ENCODE measurements at places on chromosomes 2 and 18. TPM values are rescaled to one million over a fixed set of nuclear protein-coding genes. Genes with fewer than 3 reads are reported as not detected.

DNA sequence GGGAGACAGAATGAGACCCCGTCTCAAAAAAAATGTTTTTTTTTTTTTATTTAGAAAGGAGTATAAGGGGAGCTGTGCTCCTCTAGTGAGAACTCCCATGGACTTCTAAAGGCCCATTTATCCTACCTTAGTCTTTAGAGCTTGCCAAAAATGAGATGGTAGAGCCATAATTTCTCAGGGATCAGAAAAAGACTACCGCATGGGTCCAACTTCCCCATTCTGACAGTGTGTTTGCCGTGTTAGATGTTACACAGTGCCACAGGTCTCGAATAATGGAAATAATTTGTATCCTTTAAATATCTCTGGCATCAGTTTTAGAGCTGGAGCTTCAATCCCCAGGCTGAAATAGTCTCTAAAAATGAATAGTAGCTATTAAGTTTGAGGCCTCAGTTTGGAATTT lies 6.0 kb upstream of the SLC39A10 start:
- DNase-seq: no peak

- no peak for DNase-seq
Measured at GRCh38 chr2:224591220-224591619, 6.1 kb upstream of the CUL3 start.

Gene ANKRD44
- 1.7 TPM for total RNA-seq

DNA sequence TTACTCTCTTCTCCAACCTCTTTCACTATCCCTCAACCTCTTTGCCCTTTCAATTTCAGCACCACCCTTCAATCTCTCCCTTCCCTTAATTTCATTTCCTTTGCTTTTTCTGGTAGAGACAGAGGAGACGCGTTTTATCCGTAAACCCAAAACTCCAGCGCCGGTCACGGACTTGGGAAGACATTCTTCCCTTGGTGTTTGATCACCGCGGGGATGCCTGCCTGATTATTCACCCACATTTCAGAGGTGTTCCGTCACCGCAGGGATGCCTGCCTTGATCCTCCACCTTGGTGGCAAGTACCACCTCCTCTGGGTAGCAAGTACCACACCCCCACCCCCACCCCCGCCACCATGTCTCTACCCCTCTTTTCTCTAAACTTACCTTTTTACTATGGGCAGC lies 669.4 kb upstream of the PKDCC start:
- DNase-seq: no peak

Gene MYO3B
- total RNA-seq: 0.19 TPM

Gene CNGA3
- not detected for total RNA-seq

GRCh38 chr2:224776795-224777558 lies 60.8 kb upstream of the CCDC195 start:
- no peak for DNase-seq

Gene TUBB8B
- total RNA-seq: 3.6 TPM

GRCh38 chr18:22538426-22538825 lies 120.7 kb upstream of the CTAGE1 start:
- no peak for DNase-seq

- DNase-seq: no peak
Measured at GRCh38 chr2:235151152-235151551, 199.3 kb downstream of the SH3BP4 start.

Gene GREB1
- total RNA-seq: 36.5 TPM

DNA sequence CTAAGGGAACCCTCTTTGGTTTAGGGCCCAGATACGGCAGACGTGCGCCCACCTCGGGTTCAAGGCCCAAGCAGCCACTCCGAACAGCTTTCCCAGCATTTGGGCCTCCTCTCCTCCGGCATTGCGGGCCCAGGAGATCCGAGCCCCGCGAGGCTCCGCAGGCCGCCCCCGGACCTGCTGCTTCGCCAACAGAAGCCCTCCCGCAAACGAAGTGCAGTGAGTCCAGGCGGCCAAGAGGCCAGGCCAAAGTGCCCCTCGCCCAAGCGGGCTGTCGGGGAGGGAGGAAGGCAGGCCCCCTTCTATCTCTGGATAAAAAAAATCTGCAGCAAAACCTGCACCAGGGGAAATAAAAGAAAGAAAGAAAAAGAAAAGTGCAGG lies 6.0 kb downstream of the EN1 start:
- DNase-seq: no peak

- no peak for DNase-seq
Measured at GRCh38 chr2:111897630-111897923, 830 bp upstream of the MERTK start.

Gene RIT2
- total RNA-seq: 1.9 TPM

GRCh38 chr2:176039375-176039774 lies 37.3 kb upstream of the LNPK start:
- DNase-seq: no peak

DNA sequence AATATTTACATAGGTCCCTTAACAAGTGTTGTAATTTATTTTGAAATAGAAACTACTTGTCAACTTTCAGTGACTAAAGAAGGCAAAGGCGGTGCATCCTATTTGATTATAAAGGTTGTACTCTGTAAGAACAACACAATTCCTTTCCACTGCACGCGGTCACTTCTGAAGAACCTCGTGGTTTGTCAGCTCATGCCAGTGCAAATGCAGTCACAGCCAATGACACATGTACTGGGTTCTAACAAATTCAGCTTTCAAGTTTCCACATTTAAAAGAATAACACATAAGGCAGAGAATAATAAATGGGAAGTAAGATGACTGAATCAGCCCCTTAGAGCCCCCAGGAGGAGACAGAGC lies 39.7 kb downstream of the CYB5A start:
- DNase-seq: no peak
